ENCODE measurements at places on chromosomes 3 and 15.

GRCh38 chr15:96792216-96792615, 461.7 kb downstream of the NR2F2 start:
- no peak for DNase-seq

GRCh38 chr15:79265987-79266579, 16.4 kb upstream of the ANKRD34C start:
- DNase-seq = no peak

DNA sequence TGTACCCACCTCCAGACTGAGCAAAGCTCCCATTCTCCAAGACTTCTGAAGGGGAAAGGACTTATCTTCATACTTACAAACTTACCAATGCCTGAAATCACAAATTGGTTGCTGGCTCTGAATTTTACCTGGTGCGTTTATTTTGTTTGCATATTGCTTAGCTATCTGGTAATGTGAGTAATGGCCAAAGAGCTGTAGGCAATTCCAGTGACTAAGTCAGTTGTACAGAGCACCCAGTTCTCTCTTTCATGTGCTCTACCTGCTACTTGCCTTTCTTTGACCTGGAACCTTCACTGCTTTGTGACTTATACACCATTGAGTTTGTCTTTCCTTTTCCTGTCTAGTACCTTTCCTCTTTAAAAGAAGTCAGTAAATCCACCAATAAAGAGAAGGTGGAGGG, 755.9 kb upstream of the LMCD1 start:
- no peak for DNase-seq

- no peak for DNase-seq
Measured at GRCh38 chr3:104696470-104696869, 670.2 kb upstream of the ALCAM start.

- no peak for DNase-seq
Measured at GRCh38 chr3:149376718-149377407, 586 bp downstream of the TM4SF1 start.

DNA sequence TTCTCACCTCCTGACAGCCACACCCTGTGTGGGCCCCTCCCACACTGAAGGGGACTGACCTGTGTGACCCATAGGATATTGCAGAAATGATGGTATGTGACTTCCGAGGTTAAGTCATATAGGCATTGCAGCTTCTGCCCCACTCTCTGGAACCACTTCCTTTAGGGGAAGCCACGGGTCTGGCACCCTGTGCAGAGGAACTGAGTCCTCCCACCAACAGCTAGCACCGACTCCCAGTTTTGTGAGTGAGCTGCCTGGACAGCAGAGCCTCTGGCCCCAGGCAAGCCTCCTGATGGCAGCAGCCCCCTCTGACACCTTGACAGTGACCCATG, 24.6 kb upstream of the SLC6A6 start:
- DNase-seq = no peak

GRCh38 chr15:32701863-32702262, 15.9 kb upstream of the GREM1 start:
- DNase-seq = no peak

GRCh38 chr15:79834495-79834894, 62.3 kb downstream of the MTHFS start:
- DNase-seq = no peak

DNA sequence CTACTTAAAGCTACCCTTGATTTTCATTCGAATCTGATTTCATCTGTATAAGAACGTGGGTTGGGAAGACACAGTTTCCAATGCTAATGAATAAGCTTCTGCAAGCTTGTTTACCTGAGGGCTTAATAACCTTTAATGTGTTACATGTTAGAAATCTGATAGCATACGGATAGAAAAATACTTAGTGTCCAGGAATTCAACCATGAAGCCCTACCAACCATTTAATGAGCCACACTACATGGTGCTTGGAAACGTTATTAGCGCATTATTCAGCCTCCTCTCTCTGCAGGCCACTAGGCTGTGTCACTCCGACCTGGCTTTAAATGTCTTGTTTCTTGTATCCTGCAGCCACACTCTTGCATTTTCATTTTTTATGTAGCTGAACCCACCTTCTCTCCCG, 1.6 kb downstream of the FAM81A start:
- DNase-seq = no peak

- DNase-seq = no peak
Measured at GRCh38 chr3:127612966-127613365, 14.8 kb downstream of the MCM2 start.

DNA sequence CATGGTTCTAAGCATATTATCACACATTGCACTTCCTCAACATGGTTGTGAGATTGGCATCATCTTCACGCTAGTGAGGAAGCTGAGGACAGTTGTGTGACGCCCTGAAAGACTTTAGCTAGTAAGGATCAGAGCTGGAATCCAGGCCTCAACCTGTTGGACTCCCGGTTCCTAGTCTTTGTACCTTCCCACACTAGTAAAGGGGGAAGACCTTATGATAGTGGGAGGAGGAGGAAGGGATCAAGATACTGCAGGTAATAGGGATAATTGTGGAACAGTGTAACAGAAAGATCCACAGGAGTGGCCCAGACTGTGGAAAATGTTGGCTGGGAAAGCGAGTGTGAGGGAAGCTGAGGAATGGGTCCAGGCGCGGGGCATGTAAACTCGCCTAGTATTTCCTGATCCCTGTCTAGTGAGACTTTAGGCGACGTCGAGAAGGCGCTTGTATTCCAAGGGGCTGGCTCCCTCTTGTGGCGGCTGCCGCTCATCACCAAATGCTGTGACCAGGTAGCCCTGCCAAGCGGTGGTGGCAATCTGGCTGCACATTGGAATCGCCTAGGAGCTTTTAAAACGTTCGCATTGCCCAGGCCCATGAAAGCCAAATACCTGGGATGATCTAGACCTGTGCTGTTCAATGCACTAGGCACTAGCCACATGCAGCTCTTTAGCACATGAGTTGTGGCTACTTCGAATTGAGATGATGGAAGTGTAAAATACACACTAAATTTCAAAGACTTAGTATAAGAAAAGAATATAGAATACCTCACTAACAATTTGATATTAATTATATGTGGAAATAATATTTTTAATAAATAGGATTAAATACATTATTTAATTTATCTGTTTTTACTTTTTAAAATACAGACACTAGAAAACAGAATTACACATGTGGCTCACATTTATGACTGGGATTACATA, 38.8 kb upstream of the CLDN18 start:
- no peak for DNase-seq

DNA sequence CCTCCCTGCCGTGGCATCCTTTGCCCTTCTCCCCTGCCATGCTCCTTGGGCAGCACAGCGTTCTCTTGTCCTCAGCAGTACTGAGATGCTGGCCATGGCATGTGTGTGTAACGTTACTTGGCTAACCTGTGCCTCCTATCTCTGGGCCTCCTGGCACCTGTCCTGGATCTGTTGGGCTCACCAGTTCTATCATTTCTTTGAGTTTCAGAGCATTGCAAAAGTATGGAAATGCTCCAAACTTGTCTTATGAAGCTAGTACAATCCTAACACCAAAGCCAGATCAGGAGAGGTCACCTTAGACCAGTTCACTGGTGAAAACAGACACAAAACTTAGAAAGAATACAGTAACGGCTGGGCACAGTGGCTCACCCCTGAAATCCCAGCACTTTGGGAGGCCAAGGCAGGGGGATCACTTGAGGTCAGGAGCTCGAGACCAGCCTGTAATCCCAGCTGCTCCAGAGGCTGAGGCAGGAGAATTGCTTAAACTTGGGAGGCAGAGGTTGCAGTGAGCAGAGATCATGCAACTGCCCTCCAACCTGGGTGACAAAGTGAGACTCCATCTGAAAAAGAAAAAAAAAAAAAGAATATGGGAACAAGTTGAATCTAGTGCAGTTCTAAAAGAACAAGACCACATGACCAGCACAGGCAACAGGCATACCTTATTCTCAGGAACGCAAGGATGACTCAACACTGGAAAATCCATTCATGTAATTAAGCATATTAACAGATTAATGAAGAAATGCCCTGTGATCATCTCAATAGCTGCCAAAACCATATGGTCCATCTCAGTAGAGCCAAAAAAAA, 62.4 kb upstream of the TRPM1 start:
- DNase-seq = no peak

- DNase-seq = no peak
Measured at GRCh38 chr3:47554335-47554734, 24.3 kb downstream of the CSPG5 start.

DNA sequence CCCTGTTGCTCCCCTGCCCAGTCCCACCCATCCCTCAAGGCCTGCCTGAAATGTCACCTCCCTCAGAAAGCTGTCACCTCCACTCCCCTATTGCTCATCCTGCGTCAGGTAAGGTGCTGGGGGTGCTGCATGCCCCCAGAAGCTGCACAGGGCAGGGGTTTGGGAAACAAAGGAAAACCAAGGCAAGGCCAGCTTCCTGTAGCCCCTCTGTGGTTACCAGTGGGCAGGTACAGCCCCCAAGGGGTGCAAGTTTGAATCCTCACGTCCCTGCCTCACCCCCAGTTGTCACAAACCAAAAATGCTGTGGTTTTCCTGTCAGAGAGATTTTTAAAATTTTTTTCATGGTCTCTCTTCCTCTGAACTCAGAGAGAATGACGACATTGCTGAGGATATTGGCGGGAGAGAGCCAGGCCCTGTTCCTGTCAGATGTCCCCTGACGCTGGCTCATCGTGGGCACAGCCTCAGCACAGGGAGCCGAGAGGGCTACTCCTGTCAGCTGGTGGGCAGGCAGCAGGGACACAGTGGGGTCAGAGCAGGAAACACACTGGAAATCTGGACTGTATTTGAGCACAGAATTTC, 27.0 kb downstream of the PSTPIP1 start:
- no peak for DNase-seq
